ENCODE measurements at places on chromosomes 13 and 19. TPM values are rescaled to one million over a fixed set of nuclear protein-coding genes. Genes with fewer than 3 reads are reported as not detected.

DNA sequence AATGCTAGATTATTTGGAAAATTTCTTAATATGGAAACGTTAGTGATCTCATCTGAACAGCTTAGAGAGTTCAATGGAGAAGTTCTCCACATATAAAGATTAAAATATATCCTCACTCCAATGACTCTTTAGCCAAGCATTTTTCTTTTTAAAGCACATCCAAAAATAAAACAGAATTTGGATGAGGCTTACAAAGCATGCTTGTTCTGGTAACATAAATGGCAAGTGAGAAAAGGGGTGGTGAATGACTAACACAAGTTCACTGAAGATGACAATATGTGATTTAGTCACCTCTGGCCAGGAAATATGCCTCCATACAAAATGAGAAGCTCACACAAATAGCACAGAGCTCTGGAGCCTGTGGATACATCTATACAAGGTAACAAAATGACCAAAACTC, 253.0 kb downstream of the PCDH20 start:
- H3K27ac ChIP-seq: no peak overlapping the region
- DNase-seq: no peak
- H3K4me1 ChIP-seq: no peaks in the 10 kb centered on the region
- no peaks in the 10 kb centered on the region for H3K27me3 ChIP-seq

Gene SLITRK5
- total RNA-seq: not detected

GRCh38 chr19:50387176-50387867, 3.2 kb downstream of the POLD1 start:
- DNase-seq: no peak
- peaks cover 36% of the 10 kb centered on the region for H3K36me3 ChIP-seq
- peak overlapping the region; percentile 29 for H3K4me3 ChIP-seq

Gene MAB21L1
- not detected for total RNA-seq

GRCh38 chr13:32047088-32047487, 15.5 kb downstream of the FRY start:
- peaks cover 7% of the 10 kb centered on the region for H3K36me3 ChIP-seq
- H3K4me3 ChIP-seq: no peak overlapping the region
- H3K27me3 ChIP-seq: peaks cover 3% of the 10 kb centered on the region
- H3K4me1 ChIP-seq: peaks cover 37% of the 10 kb centered on the region

Gene PDE4C
- total RNA-seq: 0.14 TPM

Gene KLK15
- not detected for total RNA-seq

- no peak overlapping the region for H3K27ac ChIP-seq
- H3K36me3 ChIP-seq: no peaks in the 10 kb centered on the region
- DNase-seq: no peak
- H3K4me3 ChIP-seq: no peak overlapping the region
- no peaks in the 10 kb centered on the region for H3K4me1 ChIP-seq
Measured at GRCh38 chr13:85626603-85627002, 172.6 kb downstream of the SLITRK6 start.

- no peaks in the 10 kb centered on the region for H3K36me3 ChIP-seq
- H3K27me3 ChIP-seq: peaks cover 10% of the 10 kb centered on the region
- no peak overlapping the region for H3K27ac ChIP-seq
- DNase-seq: no peak
- H3K4me1 ChIP-seq: no peaks in the 10 kb centered on the region
Measured at GRCh38 chr13:75901501-75901900, 265.4 kb downstream of the LMO7 start.

DNA sequence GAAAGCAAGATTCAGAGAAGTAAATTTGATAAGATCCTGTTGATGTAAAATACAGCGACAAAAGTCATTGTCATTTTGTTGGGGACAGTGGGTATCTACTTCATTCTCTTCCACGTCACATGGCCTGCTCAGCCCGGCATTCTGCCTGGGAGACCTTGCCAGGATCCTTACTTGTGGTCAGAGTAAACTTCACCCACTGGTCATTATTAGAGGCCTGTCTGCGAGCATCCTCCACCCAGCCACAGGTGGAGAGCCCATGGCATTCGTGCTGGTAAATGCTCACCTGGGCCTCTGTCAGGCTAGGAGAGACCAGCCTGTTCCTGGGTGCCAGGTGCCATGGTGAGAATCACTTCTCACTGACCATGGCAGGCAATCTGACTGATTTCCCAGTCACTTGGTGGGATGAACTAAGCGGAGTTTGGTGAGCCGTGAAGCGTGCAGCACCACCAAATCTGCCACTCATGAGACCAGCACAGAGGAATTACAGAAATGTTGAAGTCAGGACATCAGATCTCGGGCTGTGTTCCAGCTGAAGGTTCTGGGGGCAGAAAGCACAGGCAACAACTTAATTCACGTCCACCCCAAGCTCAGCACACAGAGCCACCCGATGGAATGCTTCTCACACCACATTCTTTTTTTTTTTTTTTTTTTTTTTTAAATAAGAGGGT, 107.0 kb downstream of the SIPA1L3 start:
- no peaks in the 10 kb centered on the region for H3K27me3 ChIP-seq
- H3K4me1 ChIP-seq: peaks cover 2% of the 10 kb centered on the region
- H3K27ac ChIP-seq: no peak overlapping the region
- no peak for DNase-seq

Gene HPN
- not detected for total RNA-seq

Gene HIF3A
- total RNA-seq: not detected

DNA sequence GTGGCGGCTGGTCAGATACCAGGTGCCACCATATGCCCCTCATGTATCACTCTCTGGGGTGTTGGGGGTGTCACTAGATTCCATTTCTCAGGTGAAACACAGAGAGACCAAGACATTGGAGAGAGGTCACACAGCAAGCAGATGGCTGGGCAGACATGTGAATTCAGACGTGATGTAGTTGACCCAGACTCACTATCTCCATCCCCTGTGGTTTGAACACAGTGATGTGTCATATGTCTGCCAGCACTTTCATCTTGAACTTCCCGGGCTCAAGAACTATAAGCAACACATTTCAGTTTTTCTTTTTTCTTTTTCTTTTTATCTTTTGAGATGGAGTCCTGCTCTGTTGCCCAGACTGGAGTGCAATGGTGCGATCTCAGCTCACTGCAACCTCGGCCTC, 16.1 kb upstream of the UPF1 start:
- no peak for DNase-seq
- no peaks in the 10 kb centered on the region for H3K4me1 ChIP-seq
- peaks cover 3% of the 10 kb centered on the region for H3K27me3 ChIP-seq

Measured in activated CD4-positive, alpha-beta T cell treated with anti-CD3 and anti-CD28 coated beads, Interleukin-2, amount 10 ng/mL, durations not matched to agents 24 days and 14 days (primary cell).